ENCODE measurements at places on chromosomes 5 and 9.

DNA sequence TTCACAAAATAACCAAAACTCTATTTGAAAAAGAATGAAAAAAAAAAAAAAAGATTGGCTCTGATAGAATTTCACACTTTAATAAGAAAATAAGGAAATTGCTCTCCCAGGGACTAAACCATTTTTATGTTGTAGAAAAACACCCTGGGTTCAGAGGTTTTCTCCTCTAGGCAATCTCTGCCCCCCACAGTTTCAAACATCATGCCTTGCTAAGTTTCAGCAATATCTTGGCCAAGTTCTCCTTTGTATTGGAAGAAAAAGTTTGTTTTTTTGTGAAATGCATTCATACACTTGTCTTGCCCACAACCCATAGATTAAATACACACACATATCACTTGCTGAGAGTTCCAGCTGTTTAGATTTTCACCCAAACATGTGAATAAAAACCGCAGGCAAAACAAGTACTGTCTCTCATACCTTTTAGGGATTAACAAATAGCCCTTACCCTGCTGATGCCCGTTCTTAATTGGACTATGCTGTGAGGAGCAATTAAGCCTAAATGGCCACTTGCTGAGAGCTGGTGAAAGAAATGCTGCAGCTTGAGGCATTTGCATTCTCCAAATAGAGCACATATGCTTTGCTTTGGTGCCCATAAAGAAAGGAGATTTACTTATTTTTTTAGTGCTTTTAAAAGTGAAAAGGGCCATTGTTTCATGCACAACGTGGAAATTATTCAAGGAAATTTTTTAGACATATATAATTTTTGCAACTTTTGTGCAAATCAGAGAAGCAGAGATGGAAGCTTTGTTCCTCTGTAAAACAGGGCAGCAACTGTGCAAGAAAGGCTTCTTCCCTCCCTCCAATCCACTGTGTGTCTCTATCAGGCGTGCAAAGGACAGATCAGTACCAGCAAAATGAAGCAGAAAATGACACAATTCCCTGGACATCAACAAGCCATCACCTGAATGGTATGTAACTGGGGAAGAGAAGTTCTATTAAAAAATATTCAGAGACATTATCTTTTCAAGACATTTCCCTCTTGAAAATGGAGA, 262.4 kb upstream of the KIF2A start:
- DNase-seq, result no peak

GRCh38 chr9:93134740-93135444, 841 bp upstream of the NINJ1 start:
- no peak for DNase-seq

GRCh38 chr5:89181546-89181945, 298.6 kb upstream of the MEF2C start:
- DNase-seq, result no peak

- no peak for DNase-seq
These were observed 10.7 kb upstream of the CLK4 start for GRCh38 chr5:178637356-178638074.

DNA sequence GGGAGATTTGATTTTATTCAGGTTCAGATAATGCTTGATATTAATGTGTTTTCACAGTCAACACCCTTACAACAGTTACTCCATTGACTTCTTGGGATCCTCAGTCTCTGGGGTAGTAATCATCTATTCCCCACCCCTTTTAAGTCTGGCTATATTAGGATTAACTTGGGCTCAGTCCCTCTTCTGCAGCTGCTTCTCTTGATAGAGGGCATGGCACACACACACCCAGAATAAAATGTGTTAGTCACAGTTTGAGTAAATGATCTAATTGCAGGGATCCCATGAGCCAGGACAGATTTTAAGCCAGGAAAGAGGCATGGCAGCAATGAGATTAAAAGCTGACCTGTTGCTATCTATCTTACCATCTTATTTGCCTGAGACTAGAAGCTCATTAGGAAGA, 53.7 kb upstream of the VLDLR start:
- no peak for DNase-seq

DNA sequence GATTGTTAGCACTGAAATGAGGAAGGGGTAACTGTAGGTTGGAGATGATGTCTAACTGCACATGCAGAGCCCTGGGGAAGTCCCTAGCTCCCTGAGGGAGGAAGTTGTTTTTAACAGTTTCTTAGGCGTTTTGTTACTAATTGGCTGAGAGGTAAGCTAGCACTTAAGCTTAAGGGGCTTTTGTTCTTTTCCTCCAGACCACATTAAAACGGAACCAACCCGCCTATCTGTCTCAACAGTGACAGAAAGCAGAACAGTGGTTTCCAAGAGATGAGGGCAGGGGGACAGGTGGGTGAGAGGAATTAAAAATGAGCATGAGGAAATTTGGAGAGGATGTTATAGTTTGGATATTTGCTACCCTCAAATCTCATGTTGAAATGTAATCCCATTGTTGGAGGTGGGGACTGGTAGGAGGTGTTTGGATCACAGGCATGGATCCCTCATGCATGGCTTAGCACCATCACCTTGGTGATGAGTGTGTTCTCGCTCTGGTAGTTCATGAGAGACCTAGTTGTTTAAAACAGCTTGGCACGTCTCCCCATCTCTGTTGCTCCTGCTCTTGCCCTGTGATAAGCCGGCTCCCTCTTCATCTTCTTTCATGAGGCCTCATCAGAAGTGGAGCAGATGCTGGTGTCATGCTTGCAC, 38.9 kb downstream of the LYRM7 start:
- no peak for DNase-seq

GRCh38 chr5:69530561-69531405, 29.2 kb upstream of the GTF2H2C start:
- DNase-seq, result no peak

GRCh38 chr5:136399527-136399926, 34.2 kb upstream of the TRPC7 start:
- DNase-seq, result no peak

- no peak for DNase-seq
These were observed 1193.5 kb downstream of the DTWD2 start for GRCh38 chr5:117794847-117795246.

- peak; percentile 85 for DNase-seq
These were observed at the start of gene NELFB for GRCh38 chr9:137254624-137255447. TSS of gene NELFB (plus strand) at chr9:137255327.

DNA sequence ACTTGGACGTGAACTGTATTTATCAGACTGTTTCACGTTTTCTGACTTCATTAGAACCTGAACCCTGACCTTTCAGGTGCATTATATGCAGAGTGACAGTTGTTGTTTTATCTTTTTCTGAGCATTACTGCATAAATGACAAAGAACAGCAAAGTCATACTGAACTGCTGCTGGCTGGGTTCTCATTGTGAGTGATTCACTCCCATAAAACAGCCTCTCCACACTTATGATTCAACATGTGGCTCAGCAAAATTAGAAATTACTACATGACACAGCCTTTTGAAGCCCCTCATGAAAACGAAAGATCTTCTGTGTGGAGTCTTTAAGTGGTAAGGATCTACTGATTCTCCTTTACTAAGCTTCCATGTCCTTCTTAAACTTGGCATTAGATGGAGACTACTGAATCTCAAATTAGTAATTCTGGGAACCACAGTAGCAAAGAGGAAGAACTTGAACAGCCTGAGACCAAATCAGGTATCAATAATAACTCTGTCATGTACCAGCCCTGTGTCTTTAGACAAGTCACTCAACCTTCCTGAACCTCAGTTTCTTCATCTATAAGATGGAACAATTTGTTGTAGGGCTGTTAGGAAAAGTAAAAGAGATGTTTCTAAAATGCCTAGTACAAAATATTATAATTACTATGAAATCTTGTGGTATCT, 172.3 kb upstream of the GNA14 start:
- DNase-seq, result no peak

DNA sequence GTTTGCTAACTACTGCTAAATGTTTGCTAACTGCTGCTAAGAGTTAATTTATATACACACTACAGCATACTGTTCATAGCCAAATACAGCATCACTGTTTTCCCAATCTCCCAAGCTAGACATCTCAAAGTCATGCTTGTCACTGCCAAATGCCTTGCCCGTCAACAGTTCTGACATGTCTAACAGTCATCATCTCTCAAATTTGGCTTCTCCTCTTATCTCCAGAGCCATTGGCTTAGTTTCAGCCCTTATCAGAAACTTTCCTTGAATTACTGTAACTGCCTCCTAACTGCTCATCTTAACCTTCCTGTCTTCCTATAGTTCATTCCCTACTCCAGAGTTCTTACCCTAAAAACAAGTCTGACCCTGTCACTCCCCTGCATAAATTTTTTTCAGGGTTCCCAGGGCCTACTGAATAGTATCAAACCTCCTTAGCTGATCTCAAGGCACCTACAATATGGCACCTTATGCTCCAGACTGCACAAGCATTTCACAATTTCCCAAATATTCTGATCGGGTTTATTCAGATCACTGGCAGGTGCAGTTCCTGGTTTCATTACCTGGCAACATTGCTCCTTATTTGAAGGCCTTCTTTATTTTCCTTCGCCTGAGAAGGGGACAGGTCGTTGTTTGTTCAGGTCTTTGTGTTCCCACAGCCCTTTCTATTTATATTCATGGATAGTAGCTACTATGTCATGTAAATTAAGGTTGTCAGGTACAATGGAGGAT, 55.9 kb upstream of the ANKRD55 start:
- DNase-seq, result no peak

All from SK-N-DZ (cell line).